Activated CD8-positive, alpha-beta memory T cell treated with anti-CD3 and anti-CD28 coated beads for 36 hours (primary cell): ENCODE measurements at places on chromosomes 7 and 10. TPM values are rescaled to one million over a fixed set of nuclear protein-coding genes. Genes with fewer than 3 reads are reported as not detected.

TEX47 gene
- not detected for total RNA-seq

MAT1A gene
- total RNA-seq, result not detected

ANKRD61 gene
- not detected for total RNA-seq

SCART1 gene
- 1.3 TPM for total RNA-seq

NOS3 gene
- total RNA-seq, result 9.7 TPM

TAS2R4 gene
- total RNA-seq, result 0.69 TPM

WAC gene
- total RNA-seq, result 127 TPM

CAV2 gene
- not detected for total RNA-seq

AOAH gene
- 22.5 TPM for total RNA-seq

ICA1 gene
- 1.3 TPM for total RNA-seq

FGL2 gene
- 2.1 TPM for total RNA-seq

ABCB8 gene
- 56.4 TPM for total RNA-seq

CYP2C18 gene
- not detected for total RNA-seq
